H9 (cell line): ENCODE measurements at places on chromosomes 5 and 9.

DNA sequence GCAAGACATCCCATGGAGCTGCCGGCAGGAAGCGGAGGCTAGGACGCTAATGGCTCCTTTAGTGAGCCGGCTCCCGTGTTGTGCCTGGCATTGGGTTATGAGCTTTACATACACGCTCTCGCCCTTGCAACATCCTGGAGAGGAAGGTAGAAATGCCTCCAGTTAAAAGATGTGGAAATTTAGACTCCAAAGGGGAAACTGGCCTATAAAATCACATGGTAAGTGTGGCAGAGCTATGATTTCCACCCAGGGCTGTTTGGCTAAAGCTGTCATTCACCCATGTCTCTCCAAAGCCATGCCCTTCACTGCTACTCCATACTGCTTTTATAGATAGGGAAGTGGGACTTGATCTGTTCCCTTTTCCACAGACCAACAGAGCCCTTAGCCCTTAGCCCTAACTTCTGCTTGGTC lies 5.2 kb downstream of the GM2A start:
- peaks cover 3% of the 10 kb centered on the region; the same call in 1 of the 2 replicates for H3K4me1 ChIP-seq
- no peak overlapping the region for H3K27ac ChIP-seq
- H3K4me3 ChIP-seq: no peak overlapping the region
- H3K27me3 ChIP-seq: no peaks in the 10 kb centered on the region

GRCh38 chr5:30413540-30413939 lies 779.9 kb upstream of the CDH6 start:
- H3K27ac ChIP-seq: no peak overlapping the region
- H3K27me3 ChIP-seq: no peaks in the 10 kb centered on the region
- no peaks in the 10 kb centered on the region for H3K36me3 ChIP-seq
- no peak for DNase-seq

GRCh38 chr5:91245074-91245452 lies 138.1 kb downstream of the ARRDC3 start:
- no peak overlapping the region for H3K27ac ChIP-seq
- no peak overlapping the region for H3K4me3 ChIP-seq
- H3K27me3 ChIP-seq: no peaks in the 10 kb centered on the region
- H3K36me3 ChIP-seq: no peaks in the 10 kb centered on the region; the same call in 2 of the 3 replicates
- H3K4me1 ChIP-seq: no peaks in the 10 kb centered on the region

GRCh38 chr9:91117474-91117891 lies 244.2 kb downstream of the AUH start:
- H3K36me3 ChIP-seq: no peaks in the 10 kb centered on the region
- H3K4me3 ChIP-seq: no peak overlapping the region
- DNase-seq: no peak
- peaks cover 2% of the 10 kb centered on the region; the same call in 1 of the 2 replicates for H3K4me1 ChIP-seq

GRCh38 chr5:173330338-173331206 lies 2.4 kb upstream of the STC2 start:
- H3K4me3 ChIP-seq: peak overlapping the region; percentile 97
- H3K4me1 ChIP-seq: no peaks in the 10 kb centered on the region
- DNase-seq: no peak
- peaks cover 17% of the 10 kb centered on the region for H3K36me3 ChIP-seq
- no peaks in the 10 kb centered on the region; the same call in 1 of the 2 replicates for H3K27me3 ChIP-seq

DNA sequence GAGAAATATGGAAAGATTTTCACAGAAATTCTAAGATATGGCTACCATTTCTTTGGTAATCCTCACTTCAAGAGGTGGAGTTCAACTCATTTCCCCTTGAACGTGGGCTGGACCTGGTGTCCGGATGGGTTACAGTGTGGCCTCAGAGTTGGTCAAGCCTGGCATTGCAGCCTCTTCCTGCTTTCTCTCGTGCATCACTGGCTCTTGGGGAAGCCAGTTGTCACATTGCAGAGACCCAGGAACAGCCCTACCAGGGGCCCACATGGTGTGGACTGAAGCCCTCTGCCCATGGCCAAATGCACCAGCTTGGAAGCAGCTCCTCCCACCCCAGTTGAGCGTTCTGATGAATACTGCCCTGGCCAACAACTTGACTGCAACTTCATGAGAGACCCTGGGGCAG lies 47.7 kb upstream of the FCN1 start:
- H3K36me3 ChIP-seq: no peaks in the 10 kb centered on the region
- no peak for DNase-seq
- H3K4me1 ChIP-seq: no peaks in the 10 kb centered on the region; the same call in 1 of the 2 replicates
- H3K27ac ChIP-seq: no peak overlapping the region

GRCh38 chr5:112799661-112800060 lies 61.4 kb upstream of the SRP19 start:
- H3K36me3 ChIP-seq: peaks cover 12% of the 10 kb centered on the region
- H3K27ac ChIP-seq: no peak overlapping the region
- no peak overlapping the region; the same call in 2 of the 3 replicates for H3K4me3 ChIP-seq
- no peak for DNase-seq

DNA sequence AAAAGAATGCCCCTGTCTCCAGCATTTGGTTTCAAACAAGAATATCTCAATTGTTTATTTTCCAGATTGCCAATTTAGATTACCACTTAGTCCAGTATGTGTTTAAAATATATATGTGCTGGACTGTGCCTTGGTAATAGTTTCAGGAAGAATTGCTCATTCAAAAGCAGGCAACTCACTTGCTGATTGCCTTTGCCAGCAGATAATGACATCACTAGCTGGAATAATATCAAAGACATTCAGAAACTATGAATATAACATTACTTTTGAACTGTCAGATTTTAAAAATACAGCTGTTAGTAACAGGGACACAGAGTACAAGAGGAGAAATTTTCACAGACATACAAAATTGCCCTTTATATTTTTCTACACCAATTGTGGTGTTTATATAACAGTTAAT lies 96.0 kb upstream of the ITGA2 start:
- no peak overlapping the region for H3K4me3 ChIP-seq
- no peaks in the 10 kb centered on the region for H3K36me3 ChIP-seq
- H3K4me1 ChIP-seq: no peaks in the 10 kb centered on the region
- no peak for DNase-seq

- H3K27me3 ChIP-seq: no peaks in the 10 kb centered on the region
- peak; percentile 59 for DNase-seq
- H3K4me3 ChIP-seq: peak overlapping the region; percentile 78
- no peaks in the 10 kb centered on the region; the same call in 1 of the 2 replicates for H3K4me1 ChIP-seq
- H3K36me3 ChIP-seq: no peaks in the 10 kb centered on the region
- no peak overlapping the region for H3K27ac ChIP-seq
These were observed 23.4 kb downstream of the HNRNPK start for GRCh38 chr9:83956436-83957247.

GRCh38 chr5:60577116-60577515 lies 122.8 kb downstream of the DEPDC1B start:
- H3K27me3 ChIP-seq: no peaks in the 10 kb centered on the region; the same call in 1 of the 2 replicates
- no peaks in the 10 kb centered on the region for H3K4me1 ChIP-seq
- DNase-seq: no peak
- no peak overlapping the region for H3K4me3 ChIP-seq
- H3K27ac ChIP-seq: no peak overlapping the region

- DNase-seq: peak; percentile 68
- H3K27me3 ChIP-seq: 0 out of 2 replicates have a peak, but pooled peaks cover 2% of the 10 kb centered on the region
- peaks cover 25% of the 10 kb centered on the region for H3K36me3 ChIP-seq
These were observed 133.4 kb downstream of the SEMA6A start for GRCh38 chr5:116441223-116441622.

GRCh38 chr5:179123109-179123426 lies 62.9 kb downstream of the ZNF354C start:
- H3K36me3 ChIP-seq: no peaks in the 10 kb centered on the region; the same call in 1 of the 2 replicates
- DNase-seq: no peak
- no peak overlapping the region for H3K27ac ChIP-seq
- H3K27me3 ChIP-seq: no peaks in the 10 kb centered on the region
- H3K4me1 ChIP-seq: no peaks in the 10 kb centered on the region

GRCh38 chr5:53059281-53059680 lies 50.3 kb downstream of the MOCS2 start:
- H3K27me3 ChIP-seq: no peaks in the 10 kb centered on the region
- H3K36me3 ChIP-seq: no peaks in the 10 kb centered on the region
- H3K4me1 ChIP-seq: no peaks in the 10 kb centered on the region
- no peak for DNase-seq

- no peak for DNase-seq
- H3K36me3 ChIP-seq: no peaks in the 10 kb centered on the region
- H3K4me1 ChIP-seq: no peaks in the 10 kb centered on the region
- no peaks in the 10 kb centered on the region for H3K27me3 ChIP-seq
These were observed 24.5 kb upstream of the IDNK start for GRCh38 chr9:83598487-83598886.

GRCh38 chr9:21415493-21416267 lies 6.8 kb downstream of the IFNA8 start:
- no peaks in the 10 kb centered on the region for H3K4me1 ChIP-seq
- no peak overlapping the region for H3K4me3 ChIP-seq
- H3K27ac ChIP-seq: no peak overlapping the region
- no peaks in the 10 kb centered on the region for H3K27me3 ChIP-seq
- no peak for DNase-seq

- H3K4me1 ChIP-seq: no peaks in the 10 kb centered on the region
- H3K36me3 ChIP-seq: peaks cover 14% of the 10 kb centered on the region; the same call in 2 of the 3 replicates
- no peak overlapping the region for H3K4me3 ChIP-seq
- DNase-seq: no peak
These were observed 217.6 kb upstream of the DMRTA1 start for GRCh38 chr9:22229069-22229468.

GRCh38 chr5:178499352-178499751 lies 90.8 kb downstream of the COL23A1 start:
- no peak for DNase-seq
- no peaks in the 10 kb centered on the region for H3K27me3 ChIP-seq
- peaks cover 2% of the 10 kb centered on the region for H3K36me3 ChIP-seq
- no peaks in the 10 kb centered on the region for H3K4me1 ChIP-seq

- no peaks in the 10 kb centered on the region for H3K4me1 ChIP-seq
- H3K36me3 ChIP-seq: no peaks in the 10 kb centered on the region
- H3K27ac ChIP-seq: no peak overlapping the region
- H3K4me3 ChIP-seq: no peak overlapping the region
- DNase-seq: no peak
These were observed 36.1 kb downstream of the TMC1 start for GRCh38 chr9:72557549-72557948.

DNA sequence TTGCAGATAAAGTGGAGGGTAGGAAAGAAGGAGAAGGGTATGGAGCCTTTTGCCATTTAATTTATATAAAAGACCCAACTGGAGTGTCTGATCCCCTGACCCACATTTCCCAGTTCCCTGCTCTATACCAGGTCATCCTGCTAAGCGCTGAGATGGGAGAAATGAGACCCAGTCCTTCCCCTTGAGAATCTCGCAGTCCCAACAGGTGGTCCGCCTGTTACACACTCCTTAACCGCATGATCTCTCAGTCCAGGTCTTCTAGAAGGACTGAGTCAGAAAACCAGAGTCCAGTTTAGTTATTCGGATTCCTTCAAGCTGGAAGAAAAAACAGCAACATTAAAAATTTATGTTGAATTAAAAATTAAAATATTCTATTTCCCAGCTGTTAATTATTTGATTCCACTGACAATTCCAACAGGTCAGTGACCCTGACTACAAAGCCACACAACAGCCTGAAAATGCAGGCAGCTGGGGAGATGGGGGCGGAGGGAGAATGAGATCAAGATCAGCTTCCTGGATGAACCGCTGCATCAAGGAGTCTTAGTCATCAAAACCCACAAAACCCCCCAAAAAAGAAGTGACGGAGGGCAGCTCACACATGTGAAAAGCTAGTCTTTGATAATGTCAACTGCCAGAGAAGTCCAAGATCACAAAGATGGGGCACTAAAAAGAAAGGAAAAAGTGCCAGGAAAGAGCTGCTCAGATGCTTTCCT lies 44.0 kb downstream of the GGTA1 start:
- no peaks in the 10 kb centered on the region for H3K4me1 ChIP-seq
- H3K4me3 ChIP-seq: no peak overlapping the region
- DNase-seq: no peak
- H3K27ac ChIP-seq: no peak overlapping the region
- no peaks in the 10 kb centered on the region for H3K27me3 ChIP-seq
- H3K36me3 ChIP-seq: no peaks in the 10 kb centered on the region

DNA sequence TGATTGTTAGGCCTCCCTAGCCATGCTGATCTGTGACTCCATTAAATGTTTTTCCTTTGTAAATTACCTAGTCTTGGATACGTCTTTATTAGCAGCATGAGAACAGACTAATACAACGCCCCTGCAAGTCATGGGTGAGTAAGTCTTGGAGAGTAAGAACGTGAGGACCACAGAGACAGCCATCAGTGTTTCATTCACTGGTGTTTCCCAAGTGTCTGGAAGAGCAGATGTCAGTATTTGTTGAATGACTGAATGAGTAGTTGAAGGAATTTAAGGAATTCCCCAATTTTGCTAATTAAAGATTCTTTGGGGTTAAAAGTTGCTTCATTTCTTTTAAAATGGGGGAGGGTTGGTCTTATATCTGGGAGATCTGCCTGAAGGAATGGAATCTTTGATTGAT lies 178.8 kb downstream of the TRIO start:
- H3K27me3 ChIP-seq: no peaks in the 10 kb centered on the region
- peaks cover 41% of the 10 kb centered on the region for H3K36me3 ChIP-seq
- no peak for DNase-seq
- no peak overlapping the region for H3K4me3 ChIP-seq
- H3K4me1 ChIP-seq: peaks cover 2% of the 10 kb centered on the region; the same call in 1 of the 2 replicates
- H3K27ac ChIP-seq: no peak overlapping the region

GRCh38 chr5:20215257-20215656 lies 227.3 kb upstream of the CDH18 start:
- no peaks in the 10 kb centered on the region for H3K4me1 ChIP-seq
- no peak overlapping the region for H3K27ac ChIP-seq
- DNase-seq: no peak
- no peaks in the 10 kb centered on the region for H3K36me3 ChIP-seq
- H3K27me3 ChIP-seq: no peaks in the 10 kb centered on the region
- H3K4me3 ChIP-seq: no peak overlapping the region

GRCh38 chr5:150599917-150600511 lies 40.4 kb upstream of the SYNPO start:
- no peaks in the 10 kb centered on the region for H3K27me3 ChIP-seq
- H3K4me1 ChIP-seq: no peaks in the 10 kb centered on the region
- no peak overlapping the region for H3K4me3 ChIP-seq
- no peak for DNase-seq
- no peaks in the 10 kb centered on the region for H3K36me3 ChIP-seq

- DNase-seq: peak; percentile 35
- H3K4me1 ChIP-seq: no peaks in the 10 kb centered on the region
- no peak overlapping the region for H3K4me3 ChIP-seq
- H3K27ac ChIP-seq: no peak overlapping the region
- H3K27me3 ChIP-seq: no peaks in the 10 kb centered on the region
- no peaks in the 10 kb centered on the region for H3K36me3 ChIP-seq
These were observed 108.2 kb upstream of the KLF4 start for GRCh38 chr9:107597743-107598217.

DNA sequence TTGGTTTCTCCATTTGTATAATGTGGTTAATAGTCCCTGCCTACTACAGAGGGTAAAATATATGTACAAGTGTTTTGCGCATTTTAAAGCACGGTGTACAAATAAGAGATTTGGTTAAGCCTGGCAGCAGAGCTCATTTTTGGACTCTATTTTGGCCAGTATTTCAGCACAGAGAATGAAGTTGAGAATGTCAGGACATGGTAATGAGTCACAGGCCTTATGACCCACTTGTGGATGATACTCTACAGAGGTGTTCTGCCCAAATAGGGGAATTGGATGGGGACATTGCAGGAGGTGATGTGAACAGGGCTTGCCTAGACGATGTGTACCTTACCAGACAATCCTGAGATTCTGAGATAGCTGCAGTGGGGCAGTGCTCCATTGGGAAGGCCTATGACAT lies 50.6 kb downstream of the MELK start:
- H3K4me1 ChIP-seq: no peaks in the 10 kb centered on the region
- H3K36me3 ChIP-seq: peaks cover 13% of the 10 kb centered on the region
- H3K27me3 ChIP-seq: no peaks in the 10 kb centered on the region
- no peak overlapping the region for H3K4me3 ChIP-seq
- DNase-seq: no peak

GRCh38 chr5:168601972-168602371 lies 22.8 kb upstream of the PANK3 start:
- H3K4me3 ChIP-seq: no peak overlapping the region
- no peaks in the 10 kb centered on the region for H3K36me3 ChIP-seq
- no peaks in the 10 kb centered on the region for H3K27me3 ChIP-seq
- H3K4me1 ChIP-seq: no peaks in the 10 kb centered on the region; the same call in 1 of the 2 replicates
